ENCODE measurements at places on chromosomes 16 and 17.

DNA sequence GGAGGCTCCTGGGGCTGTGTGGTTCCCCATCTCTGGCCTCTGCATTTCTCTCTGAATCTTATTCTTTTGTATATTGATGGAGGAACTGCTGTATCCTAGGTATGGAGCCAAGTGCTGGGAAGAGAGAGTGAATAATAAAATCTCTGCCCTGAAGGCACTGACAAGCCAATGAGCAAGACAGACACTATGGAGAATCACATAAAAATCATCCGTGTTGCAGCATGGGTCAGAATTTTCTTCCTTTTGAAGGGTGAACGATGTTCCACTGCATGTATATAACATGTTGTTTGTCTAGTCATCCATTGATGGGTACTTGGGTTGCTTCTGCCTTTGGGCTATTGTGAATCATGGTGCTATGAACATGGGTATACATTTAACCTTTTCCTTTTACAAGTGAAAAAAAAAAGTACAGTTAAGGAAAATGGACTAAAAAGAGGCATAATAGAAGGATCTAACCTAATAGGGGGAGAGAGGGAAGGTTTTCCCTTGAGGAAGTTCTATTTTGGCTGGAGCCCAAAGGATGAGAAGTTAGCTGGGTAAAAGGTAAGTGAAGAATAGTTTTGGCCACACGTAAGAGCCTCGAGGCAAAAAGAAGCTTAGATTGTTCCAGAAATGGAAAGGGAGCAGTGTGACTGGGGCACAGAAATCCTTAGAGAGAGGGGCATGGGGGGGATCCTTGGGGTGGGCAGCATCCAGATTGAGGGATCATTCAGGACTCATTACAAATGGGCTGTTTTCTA is 32.3 kb upstream of the GNA13 start:
- DNase-seq: no peak

DNA sequence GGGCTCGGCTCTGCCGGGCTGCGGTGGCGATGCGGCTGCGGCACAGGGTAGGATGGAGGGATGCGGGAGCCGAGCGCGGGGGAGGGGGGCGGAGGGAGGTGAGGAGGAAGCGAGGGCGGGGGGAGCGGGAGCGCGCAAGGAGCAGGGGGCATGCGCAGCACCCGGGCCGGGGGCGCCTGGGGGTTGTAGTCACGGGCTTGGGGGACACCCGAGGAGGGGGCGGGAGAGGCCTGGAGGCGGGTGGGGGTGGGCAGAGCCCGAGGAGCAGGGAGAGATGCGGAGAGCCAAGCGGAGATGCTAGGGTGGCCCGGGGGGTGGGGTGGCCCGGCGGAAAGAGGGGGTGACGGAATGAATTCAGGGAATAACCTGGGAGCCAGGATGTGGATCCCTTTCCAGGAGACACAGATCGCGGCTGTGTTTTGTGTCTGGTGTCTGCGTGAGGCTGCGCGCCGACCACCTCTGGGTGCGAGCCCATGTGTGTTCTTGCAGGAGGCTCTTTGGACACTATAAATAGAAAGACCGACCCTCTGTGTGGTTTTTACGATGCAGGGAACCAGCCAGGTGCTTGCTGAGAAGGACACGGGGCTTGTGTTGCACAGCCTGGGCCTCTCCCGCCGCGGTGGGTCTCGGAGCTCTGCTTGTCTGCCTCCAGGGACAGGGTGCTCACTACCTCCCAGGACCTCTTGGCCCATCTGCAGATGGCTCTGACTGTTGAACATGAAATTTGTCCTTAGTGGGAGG is at the start of gene STX1B:
STX1B (minus strand) TSS at position 54 of the 741 bp plus-strand sequence. CDS start 242 bp downstream, outside the sequence.
- DNase-seq: no peak

- no peak for DNase-seq
These were observed 36.3 kb downstream of the DHRS7B start for GRCh38 chr17:21163101-21163500.

DNA sequence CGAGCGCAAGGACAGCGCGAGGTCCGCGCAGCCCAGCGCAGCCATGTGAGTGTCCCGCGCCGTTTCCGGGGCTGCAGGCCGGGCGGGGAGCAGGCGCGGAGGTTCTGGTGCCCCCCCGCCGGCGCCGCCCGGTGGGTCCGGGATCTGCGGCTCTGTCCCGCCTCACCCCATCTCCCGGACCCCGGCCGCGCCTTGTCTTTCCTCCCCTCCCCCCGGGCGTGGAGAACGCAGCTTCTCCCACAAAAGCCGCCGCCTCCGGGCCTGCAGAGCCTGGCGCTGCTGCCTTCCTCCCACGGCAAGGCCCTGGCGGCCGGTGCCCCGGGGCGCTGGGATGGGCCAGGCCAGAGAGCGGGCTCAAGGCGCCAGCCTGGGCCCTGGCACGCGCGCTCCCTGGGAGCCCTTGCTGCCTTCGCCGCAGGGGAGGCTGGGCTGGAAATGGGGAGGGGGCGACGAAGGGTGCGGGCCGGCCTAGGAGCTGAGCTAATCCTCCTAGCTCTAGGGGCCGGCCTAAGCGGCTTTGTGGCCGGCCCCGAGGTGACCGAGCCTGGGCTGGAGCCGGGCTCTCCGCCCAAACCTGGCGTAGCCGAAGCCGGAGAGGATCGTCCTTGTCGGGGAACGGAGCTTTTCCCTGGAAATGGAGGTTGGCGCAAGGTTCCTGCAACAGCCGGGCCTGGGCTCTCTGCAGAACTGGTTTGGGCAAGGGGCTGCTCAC is 397 bp downstream of the RIPOR1 start:
- DNase-seq: no peak

DNA sequence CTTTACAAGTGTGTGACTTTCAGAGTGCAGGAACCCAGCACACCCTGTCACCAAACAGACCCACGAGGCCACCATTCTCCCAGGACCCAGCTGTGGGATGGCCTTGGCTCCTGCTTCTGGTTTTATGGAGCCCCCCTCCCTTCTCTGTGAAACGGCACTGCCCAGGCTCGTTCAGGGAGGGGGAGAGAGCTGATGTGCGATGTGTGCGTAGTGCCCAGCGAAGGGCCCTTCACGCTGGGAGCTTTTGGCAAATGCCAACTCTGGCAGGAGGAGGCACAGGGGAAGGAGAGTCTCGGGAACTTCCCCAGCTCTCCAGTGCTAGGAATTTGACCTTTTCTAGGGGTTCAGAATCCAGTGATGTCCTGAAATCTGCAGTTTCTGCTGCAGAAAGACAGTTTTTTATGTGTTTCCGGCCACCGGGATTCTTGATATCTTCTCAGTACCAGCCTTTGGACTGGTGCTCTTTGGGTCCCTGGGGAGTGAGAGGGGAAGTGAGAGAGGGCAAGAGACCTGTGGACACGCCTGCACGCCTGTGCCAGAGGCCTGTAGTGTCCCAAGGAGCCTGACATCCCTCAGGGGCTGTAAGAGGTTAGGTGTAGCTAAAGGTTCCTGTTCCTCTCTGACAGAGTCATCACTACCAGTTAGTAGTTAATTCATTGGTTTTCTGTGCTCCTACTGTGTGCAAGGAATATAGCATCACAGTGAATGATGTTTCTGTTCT is 45.1 kb downstream of the CMIP start:
- DNase-seq: no peak

DNA sequence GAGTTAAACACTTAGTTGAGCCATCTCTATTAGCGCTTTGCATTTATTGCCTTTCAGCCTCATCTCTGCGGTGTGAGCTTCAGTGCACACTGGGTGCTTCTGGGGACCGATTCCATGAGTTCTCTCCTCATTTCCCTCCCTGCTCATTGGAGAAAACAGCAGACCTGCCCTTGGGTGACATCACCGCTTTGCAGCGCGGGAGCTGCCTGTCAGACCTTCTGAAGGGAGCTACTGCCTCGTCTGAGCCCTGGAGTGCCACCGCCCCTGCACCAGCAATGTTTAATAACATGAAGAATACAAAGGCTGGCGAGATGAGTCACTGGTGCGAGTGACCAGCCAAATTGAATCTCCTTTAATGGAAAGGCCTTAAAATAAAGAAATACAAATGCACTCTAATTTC is 30.2 kb upstream of the CPPED1 start:
- no peak for DNase-seq

DNA sequence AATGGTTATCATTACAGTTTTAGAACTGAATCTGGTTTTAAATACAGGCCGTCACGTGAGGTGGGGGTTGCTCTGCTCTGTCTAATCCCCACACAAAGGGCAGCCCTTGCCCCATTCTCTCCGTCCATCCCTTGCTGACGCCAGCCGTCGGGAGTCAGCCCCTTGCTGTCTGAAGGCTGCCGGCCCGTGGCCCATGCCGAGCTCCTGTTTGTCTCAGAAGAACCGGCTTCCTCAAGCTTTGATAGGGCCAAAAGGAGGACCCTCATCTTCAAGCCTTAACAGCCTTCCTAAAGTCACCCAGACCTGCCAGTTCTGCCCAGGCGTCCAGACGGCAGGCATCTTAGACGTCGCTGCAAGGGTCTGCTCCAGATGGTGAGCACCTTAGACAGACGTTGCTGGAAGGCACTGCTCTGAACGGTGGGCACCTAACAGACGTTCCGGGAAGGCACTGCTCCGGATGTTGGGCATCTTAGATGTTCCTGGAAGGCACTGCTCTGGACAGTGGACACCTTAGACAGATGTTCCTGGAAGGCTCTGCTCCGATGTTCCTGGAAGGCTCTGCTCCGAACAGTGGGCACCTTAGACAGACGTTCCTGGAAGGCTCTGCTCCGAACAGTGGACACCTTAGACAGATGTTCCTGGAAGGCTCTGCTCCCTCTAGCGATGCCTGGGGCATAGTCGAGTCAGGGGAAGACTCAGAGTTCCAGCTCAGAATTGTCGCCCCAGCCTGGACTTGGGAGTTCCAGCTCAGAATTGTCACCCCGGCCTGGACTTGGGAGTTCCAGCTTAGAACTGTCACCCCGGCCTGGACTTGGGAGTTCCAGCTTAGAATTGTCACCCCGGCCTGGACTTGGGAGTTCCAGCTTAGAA is 35.1 kb upstream of the CHMP6 start:
- DNase-seq: no peak

DNA sequence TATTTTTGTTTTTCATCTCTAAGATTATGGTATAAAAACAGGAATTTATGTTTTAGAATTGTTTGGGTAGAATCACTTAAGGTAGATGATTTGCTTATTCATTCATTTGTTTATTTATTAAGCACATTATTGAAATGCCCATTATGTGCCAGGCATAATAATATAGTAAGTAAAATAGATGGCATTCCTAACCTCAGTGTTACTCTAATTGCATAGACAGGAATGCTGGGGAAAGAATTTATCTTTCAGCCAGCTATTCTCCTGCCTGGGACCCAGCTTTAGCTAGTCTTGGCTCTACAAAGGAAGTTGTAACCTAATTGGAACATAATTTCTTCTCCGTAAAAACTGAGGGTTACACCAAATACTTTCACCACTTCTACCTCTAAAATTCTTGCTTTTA is 44.6 kb downstream of the NFAT5 start:
- no peak for DNase-seq

GRCh38 chr16:88654363-88655052 is 3.7 kb upstream of the CYBA start:
- no peak for DNase-seq

DNA sequence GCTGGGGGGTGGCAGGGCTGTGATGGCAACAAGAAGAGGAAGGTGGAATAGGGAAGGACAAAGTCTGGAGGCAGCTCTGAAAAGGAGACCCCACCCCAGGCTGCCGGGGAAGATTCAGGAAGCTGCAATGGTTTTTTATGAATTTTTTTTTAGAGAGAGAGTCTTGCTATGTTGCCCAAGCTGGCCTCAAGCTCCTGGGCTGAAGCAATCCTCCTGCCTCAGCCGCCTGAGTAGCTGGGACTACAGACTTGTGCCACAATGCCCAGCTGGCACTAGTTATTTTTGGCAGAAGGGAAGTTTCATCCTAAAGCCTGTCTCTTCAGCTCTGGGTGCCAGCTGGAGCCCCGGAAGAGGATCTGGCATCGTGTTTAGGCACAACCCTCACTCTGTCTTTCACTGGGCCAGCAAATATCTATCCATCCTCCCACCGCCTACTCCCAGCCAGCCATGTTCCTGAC is 1.3 kb upstream of the CES3 start:
- DNase-seq: no peak

DNA sequence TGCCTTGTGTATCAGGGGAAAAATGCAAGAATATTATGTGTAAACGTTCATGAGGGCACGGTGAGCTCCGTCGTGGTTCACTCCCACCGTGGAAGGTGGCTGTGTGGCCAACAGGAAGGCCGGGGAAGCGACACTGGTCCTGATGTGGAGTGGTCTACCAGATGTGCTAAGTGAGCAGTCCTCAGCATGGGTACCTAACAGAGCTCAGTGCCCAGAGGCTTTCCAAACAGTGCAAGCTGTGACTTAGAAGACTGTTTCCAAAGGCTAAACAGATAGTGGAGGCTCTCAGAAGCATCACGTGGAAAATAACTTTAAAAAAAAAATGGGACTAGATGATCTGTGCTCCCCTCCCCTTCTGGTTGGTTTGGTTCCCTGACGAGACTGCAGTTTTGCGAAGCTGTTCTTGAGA is 199.3 kb upstream of the CHMP6 start:
- no peak for DNase-seq

Measured in pulmonary artery endothelial cell (primary cell).